Activated gamma-delta T cell (primary cell): ENCODE measurements at places on chromosomes 1 and 21.

DNA sequence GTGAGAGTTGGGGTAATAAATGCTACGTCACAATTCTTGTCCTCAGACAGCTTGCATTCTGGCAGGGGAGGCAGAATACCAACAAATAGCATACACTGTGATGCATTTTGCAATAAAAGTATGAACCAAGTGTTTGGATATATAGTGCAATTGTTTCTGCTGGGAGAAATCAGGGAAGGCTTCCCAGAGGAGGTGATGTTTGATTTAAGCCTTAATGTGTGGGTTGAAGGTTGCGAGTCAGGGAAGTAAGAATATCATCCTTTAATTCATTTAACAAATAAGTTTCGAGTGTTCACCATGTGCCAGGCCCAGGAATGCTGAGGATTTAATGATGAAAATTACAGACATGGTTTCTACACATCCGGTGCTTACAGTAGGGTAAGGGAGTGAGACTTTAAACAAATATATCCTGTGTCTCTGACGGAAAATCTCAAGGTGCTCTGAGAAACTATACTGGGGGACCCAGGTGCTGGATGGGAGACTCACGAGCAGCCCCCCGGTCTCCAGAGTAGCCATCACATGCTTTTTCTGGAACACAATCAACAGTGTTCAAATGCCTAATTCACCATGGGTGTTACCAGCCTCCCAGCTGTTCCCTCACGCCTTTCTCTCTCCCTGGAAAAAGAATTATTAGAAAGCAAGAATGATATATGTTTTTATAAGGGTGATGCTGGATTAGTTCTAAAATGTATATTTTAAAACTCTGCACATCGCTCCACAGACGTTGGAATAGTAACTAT is 31.7 kb downstream of the RASSF5 start:
- DNase-seq: no peak

DNA sequence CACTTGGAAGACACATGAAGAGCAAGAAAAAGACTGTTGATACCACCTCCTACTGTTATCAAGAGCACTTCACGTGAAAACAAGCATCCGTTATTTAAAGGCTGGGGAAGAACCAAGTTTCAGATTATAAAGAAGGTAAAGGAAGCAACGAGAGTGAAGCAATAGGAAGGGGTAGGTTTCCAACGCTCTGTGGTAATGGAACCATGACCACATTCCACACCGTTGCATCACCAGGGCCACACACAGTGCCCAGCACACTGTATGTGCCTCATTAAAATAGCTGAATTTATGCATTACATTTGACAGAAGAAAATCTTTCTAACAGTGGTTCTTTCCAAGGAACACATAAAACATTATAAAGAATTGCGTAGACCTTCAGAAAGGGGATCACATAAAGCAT is 435.8 kb downstream of the MRPL39 start:
- no peak for DNase-seq

DNA sequence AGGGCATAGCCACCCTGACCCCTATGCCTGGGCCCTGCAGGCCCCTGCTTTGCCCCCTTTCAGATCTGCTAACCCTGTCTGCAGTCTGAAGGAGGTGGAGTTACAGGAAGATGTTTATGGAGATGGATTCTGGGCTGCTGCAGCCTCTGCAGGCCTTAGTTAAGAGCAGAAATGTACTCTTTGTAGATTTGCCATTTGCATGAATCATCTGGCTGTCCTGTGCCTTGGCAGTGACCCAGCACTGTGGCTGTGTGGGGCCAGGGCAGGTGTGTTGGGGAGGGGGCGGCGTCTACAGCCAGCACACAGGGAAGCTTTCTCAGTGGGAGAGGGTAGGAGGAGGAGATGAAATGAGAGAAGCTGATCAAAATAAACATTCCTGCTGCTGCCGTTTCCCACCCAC is 867.3 kb downstream of the PLA2G4A start:
- DNase-seq: no peak

- no peak for DNase-seq
These were observed 10.1 kb upstream of the AVPR1B start for GRCh38 chr1:206127336-206127735.

DNA sequence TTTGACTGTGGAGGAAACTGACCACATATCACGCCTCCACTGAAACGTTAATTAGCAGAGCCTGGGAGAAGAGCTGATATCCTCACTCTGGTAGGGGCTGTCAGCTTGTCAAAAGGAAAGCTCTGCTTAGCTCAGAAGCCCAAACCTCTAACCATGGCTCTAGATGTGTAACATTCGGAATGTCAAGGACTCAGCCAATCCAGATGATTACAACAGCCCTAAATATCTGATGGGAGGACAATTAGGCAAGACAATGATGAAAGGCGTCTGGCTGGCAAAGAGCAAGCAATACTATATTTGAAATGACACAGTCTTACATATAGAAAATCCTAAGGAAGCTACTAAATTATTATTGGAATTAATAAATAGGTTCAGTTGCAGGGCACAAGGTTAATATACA is 45.7 kb upstream of the COX20 start:
- DNase-seq: no peak

- DNase-seq: no peak
These were observed 17.9 kb downstream of the PTTG1IP start for GRCh38 chr21:44855572-44855971.
